ENCODE measurements at places on chromosomes 12 and 14. TPM values are rescaled to one million over a fixed set of nuclear protein-coding genes. Genes with fewer than 3 reads are reported as not detected.

The DNAJC22 gene
- 0.37 TPM for total RNA-seq

The VWF gene
- 296 TPM for total RNA-seq

DNA sequence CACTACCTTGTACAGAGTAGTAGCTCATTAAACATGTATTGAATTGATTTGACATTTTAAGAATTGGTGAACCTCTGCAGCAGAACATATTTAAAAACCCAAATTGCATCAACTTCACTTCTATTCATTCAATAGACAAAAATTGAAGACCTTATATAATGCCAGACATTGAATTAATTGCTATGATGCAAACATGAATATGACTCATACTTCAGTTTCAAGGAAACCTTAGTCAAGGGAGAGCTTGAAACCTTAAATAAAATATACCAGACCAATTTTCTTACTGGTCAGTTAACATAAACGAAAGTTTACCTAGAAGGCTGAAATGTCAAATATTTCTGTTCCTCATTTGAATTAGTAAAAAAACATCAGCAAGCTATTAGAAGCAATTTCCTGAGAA is 5.0 kb upstream of the MGAT4C start:
- DNase-seq = no peak

The WIF1 gene
- total RNA-seq = 0.67 TPM

- DNase-seq = peak; percentile 28
Measured at GRCh38 chr12:60269611-60270269, 673.9 kb downstream of the SLC16A7 start.

GRCh38 chr14:70887207-70887681 is 20.0 kb upstream of the PCNX1 start:
- DNase-seq = no peak

GRCh38 chr14:25406818-25407217 is 356.9 kb upstream of the STXBP6 start:
- no peak for DNase-seq

DNA sequence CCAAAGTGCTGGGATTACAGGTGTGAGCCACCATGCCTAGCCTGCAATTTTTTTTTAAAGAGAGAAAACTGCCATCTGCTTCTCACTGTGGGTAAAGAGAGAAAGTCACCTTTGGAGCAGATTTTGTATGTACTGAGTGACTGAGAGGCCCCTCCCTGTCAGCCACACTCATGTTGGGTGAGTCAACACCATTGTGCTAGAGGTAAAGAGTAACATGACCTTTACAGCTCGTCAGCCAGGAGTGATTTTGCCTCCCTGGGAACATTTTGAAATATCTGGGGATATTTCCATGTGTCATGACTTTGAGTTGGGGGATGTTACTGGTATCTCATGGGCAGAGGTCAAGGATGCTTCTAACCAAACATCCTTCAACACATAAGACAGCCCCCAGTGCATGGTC is 115.2 kb downstream of the KSR2 start:
- no peak for DNase-seq

- no peak for DNase-seq
Measured at GRCh38 chr12:25615119-25615518, 62.0 kb upstream of the LMNTD1 start.

The NPFF gene
- total RNA-seq = not detected

GRCh38 chr12:100490056-100490455 is 16.4 kb downstream of the NR1H4 start:
- DNase-seq = no peak

DNA sequence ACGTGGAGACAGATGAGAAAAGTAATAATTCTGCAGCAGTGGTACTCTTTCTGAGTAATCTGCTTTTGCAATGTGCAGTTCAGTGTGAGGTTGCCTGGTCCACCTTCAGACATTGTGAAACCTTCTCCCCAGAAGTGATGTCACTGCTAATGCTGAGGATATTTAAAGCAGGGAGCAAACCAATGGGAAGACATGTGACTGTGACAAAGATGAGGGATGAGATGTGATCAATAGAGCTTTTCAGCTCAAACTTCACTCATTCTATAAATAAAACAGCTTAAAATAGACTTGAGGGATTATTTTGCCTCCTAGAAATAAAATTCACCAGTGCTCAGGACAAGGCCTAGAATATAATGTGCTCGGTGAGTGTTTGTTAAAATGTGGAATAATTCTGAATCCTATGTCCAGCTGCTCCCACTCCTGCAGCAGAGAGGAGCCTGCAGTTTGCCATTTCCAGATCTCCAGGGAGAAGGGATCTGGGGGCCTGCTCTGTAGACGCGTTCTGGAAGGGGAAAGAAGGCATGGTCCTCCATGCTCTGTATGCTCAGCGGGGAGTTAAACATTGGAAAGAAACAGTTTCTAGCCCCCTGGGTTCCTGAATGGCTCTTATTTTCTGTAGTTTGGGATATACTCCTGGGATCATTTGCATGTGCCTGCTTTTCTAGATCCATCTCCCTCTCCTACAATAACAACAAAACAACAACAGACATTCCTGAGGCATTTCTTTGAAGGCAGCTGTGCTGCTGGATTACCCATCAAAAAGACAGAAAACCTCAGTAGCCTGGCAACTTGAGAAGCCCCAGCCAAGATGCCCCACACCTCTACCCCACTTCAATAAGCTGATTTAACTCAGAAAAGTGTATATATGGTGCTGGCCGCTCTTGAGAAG is 8.9 kb downstream of the SLC7A8 start:
- DNase-seq = no peak

DNA sequence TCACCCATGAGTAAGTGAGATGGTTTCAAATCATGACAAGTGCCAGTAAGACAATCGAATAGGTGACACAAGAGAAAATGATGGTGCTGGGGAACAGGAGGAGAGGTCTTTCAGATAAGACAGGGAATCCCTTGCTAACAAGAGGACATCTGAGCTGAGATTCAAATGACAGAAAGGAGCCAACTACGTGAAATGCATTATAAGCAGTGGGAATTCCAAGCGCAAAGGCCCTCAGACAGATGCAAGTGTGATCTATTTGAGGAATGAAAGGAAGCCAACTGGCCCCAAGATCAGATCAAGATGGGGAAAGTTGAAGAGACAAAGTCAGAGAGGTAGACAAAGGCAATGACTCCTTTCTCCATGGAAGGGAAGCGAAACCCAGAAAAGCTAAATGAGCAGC is 4.7 kb downstream of the KCNK10 start:
- DNase-seq = no peak

The HEBP1 gene
- total RNA-seq = 54.4 TPM

DNA sequence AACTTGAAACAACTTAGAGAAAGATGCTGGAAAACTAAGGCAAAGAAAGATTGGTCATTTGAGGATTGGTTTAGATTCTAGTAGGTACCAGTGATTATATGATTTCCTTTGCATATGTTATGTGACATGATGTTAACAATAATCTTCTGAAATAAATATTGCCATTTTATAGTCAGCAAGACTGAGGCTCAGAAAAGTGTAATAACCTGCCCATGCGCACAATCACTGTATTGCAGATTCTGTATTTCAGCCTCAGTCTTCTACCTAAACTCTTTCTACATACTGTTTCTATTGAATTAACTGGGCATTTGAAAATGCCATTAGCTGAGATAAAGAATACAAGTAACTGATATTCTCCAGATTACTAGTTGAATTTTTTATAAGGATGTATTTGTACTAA is 61.3 kb downstream of the FGD4 start:
- no peak for DNase-seq
